SK-N-SH (cell line): ENCODE measurements at places on chromosomes 16 and 17.

- no peak for DNase-seq
Observed at GRCh38 chr17:39404542-39405378, 3.3 kb upstream of the FBXL20 start.

DNA sequence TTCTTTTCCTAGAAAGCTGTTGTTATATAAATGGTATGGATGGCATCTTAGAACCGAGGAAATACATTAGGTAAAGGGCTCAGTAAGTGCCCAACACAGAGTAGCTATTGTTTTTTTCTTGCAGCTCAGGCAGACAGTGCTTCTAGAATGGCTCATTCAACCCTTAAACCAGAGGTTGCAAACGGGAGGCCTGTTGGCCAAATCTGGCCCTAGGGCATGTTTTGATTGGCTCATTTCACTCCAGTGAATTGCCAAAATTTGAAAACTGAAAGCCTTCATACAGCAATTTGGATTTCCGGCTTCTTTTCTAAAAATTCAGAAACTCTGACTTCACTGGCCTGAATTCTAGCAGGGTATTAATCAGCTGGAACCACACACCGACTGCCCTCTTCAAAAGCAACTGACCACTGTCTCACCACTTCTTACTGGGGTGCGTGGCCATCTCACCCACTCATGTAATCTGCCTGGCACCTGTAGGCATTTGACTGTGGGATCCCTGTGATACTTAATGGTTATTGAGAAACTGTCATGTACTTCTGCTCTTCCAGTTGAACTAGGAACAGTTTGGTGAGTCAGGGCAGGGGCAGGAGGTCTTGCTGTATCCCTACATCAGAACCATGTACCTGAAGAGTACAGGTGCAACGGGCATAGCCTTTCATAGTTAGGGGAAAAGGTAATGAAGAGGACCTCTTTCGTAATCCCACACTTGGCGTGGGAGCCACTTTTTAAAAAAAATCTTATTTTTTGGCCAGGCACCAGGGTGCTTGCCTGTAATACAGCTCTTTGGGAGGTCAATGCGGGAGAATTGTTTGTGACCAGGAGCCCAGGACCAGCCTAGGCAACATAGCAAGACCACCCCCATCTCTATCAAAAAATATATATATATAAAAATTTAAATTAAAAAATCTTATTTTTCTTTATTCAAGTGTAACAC is 53.6 kb upstream of the SCNN1B start:
- no peak for DNase-seq

GRCh38 chr16:72099377-72099818 is 5.8 kb downstream of the DHX38 start:
- DNase-seq, result peak; percentile 78

- no peak for DNase-seq
Observed at GRCh38 chr17:82179412-82179811, 33.2 kb downstream of the CCDC57 start.

- DNase-seq, result peak; percentile 20
Observed at GRCh38 chr17:58280480-58281217, at the start of gene MPO. MPO (minus strand) TSS chr17:58280935; CDS start chr17:58280758, 177 bp downstream.
